ENCODE measurements at places on chromosomes 3 and 15.

DNA sequence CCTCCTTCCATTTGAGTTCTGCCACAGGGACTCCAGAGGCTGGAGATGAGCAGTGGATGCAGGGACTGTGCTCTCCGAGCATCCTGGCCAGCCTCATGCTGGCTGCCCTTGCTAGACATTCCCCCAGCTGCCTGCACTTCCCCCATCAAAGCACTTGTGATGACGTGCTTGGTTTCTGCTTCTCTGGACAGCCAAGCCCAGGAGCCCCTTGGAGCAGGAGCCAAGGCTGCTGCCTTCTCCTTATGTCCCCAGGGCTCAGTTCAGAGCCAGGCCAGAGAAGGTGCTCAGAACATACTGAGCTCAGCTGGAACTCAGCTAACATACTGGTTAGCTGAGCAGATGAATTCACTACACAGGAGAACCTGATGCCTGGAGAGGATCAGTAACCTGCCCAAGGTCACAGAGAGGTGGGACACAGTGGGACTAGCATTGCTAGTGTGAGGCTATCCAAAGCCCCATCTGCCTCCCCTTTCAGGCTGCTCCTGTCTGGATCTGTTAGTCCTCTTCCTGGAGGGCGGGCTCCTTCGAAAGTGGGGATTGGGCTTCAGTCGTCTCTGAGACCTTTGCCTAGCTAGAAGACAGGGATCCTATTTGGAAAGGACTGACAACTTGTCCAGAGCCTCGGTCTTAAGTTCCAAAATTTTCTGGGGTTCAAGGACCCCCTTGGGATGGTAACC, 4.3 kb downstream of the PCBP4 start:
- no peak for DNase-seq

GRCh38 chr3:18425641-18426257, 610 bp upstream of the SATB1 start:
- DNase-seq, result peak; percentile 59

GRCh38 chr15:44081026-44082013, 113.8 kb downstream of the FRMD5 start:
- no peak for DNase-seq

DNA sequence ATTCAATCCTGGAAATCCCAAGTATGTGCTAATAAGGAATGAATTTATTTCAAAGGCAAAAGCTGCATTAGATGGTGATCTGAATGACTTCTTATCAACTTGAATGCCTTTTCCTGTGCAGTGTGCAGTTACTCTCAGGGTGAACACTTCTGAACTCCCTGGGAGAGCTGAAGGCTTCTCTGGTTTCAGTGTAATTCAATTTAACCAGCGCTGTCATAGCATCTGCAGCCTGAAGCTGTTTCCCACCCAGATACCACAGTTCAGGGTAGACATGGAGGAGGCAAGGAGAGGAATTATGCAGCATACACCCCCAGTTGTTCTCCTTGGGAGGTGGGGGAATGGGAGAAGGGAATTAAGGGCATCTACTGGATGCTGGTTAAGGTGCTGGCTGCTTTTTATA, 49.1 kb upstream of the PRR23C start:
- no peak for DNase-seq

DNA sequence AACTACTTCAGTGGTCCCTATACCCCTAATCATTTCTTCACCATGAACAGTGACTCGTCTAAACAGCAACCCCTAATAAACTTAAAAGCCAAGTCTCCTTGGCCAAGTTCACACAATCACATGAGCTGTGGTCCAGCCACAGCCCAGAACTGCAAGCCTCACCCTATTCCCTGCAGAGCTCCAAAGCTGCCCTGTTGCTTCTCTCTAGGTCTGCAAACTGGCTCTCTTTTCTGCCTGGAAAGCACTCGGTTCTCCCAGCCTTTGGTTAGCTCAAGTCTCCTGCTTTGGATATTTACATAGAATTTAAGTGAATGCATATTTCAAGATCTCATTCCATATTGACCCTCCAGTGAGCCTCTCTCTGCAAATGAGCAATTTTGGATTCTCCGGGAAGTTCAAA, 107.0 kb downstream of the TOP2B start:
- DNase-seq, result no peak

- no peak for DNase-seq
Measured at GRCh38 chr15:92714077-92714476, 58.5 kb upstream of the FAM174B start.

GRCh38 chr3:108461661-108462111, 48.7 kb downstream of the MYH15 start:
- DNase-seq, result no peak

- no peak for DNase-seq
Measured at GRCh38 chr3:123405936-123406510, 42.9 kb downstream of the ADCY5 start.

GRCh38 chr3:198093112-198093679, 133.2 kb downstream of the LMLN start:
- DNase-seq, result no peak

- DNase-seq, result no peak
Measured at GRCh38 chr15:78104566-78105475, 12.5 kb downstream of the SH2D7 start.

GRCh38 chr15:50979041-50979440, 70.6 kb downstream of the AP4E1 start:
- no peak for DNase-seq

DNA sequence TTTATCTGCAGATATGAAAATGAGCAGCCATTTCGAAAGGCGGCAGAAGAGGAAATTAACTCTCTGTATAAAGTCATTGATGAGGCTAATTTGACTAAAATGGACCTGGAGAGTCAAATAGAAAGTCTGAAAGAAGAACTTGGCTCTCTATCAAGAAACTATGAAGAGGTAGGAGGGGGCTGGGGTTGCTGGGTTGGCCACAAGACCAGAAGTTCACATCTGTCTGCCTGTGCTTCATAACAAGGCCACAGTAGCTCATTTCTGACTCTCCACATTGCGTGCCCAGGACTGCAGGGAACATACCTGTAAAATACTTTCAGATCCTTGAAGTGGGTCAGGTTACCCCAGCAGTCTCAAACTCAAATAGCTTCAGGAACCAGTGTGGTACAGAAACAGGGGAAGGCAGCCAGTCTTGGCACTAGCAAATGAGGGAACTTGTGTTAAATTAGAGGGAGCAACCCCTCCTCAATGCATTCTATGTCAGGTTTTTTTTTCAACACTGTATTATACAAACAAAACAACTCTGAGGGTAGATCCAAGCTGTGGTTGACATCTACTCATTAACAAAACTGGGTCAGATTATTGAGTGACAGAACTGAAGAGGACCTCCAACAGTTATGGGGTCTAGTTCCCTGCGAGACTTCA, 48.7 kb downstream of the BFSP2 start:
- DNase-seq, result no peak

GRCh38 chr15:41941644-41942415, 30.5 kb downstream of the EHD4 start:
- DNase-seq, result no peak

GRCh38 chr3:121362035-121362734, 183.6 kb downstream of the POLQ start:
- DNase-seq, result no peak

GRCh38 chr3:112594856-112595255, 33.0 kb downstream of the SLC35A5 start:
- DNase-seq, result no peak

GRCh38 chr3:131396170-131396569, 14.6 kb downstream of the NUDT16 start:
- DNase-seq, result no peak

DNA sequence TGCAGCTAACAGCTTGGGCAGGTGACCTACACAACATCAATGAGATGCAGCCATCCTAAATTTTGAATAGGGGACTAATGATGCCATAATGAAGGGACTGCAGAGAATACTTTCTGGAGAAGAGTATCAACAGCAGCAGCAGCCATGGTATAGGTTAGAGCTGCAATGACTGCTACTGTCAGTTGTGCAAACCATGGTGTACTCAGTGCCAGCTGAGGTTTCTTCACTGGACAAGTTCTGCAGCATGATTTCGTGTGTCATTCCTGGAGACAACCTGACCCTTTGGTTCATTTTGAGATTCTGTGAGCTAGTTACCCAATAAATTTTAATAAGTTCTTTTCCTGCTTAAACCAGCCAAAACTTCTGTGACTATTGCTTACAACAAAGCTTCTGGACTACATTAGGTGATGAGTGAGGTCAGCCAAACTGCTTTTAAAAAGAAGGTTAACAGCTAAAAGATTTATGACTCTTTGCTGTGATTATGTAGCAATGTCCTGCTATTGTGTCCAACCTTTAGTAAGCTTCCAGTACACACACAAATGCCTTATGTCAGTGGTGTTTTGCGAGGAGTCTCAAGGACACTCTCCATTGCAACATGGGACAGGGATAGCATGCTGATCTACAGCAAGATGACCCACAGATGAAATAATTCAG, 4.8 kb upstream of the DAZL start:
- no peak for DNase-seq

DNA sequence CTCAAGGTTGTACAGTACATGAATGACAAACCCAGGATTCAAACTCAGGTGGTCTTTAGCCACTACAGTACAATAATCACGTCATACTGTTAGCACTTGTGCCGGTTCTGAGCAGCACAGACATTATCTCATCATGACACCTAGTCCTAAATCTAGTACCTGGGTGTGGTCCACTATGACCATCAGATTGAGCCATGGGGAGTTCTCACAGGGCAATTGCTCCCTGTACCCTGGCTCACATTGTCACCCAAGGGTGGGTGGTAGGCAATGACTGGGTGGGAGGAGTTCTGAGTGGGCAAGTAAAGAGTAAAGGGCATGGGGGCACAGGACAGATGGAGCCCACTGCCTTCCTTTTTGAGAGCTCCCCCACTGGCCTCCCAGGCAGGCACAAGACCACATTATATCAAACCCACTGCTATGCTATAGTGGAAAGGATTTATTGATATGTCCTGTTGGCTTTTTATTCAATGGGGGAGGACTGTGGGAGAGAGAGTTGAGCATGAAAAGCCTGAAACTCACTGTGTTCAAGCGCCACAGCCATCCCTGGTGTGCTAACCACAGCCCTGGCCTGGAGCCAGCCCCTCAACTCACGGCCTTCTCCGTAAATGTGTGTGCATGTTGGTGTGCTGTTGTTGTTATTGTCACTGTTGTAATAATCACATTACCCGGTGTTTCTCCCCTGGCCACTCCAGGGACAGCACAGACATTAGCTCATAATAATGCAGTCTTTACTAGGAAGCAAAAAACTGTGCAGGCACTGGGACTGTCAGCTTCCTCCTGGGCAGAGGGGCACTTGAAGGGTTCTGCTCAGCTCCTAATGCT, 27.3 kb downstream of the ADCY5 start:
- no peak for DNase-seq

GRCh38 chr15:82128401-82129148, 82.8 kb upstream of the MEX3B start:
- no peak for DNase-seq

DNA sequence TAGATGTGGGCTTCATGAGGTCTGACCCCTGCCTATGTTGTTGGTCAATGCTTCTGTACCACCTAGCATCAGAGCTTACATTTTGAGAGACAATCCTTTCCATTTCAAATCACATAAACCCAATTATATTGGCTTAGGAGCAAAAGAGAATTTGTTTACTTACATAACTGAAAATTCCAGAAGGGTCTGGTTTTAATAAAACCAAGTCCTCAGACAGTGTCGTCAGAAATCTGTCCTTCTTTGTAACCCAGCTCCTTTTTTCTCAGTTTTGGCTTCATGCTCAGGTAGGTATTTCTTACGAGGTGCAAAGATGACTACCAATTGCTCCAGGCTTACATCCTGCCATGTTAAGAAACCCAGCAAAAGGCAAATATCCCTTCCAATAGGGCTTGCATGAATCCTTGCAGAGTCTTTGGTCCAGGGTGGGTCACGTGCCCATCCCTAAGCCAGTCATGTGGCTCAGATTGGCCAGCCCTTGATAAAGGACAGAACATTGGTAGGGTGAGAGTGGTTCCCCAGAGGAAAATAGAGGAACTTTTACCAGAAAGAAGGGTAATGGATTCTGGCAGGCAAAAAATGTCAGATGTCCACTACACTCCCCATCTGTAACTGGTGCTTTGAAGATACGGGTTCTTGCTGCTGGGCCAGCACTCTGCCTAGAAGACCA, 50.2 kb upstream of the VILL start:
- DNase-seq, result no peak

GRCh38 chr3:4656059-4656458, 162.9 kb downstream of the ITPR1 start:
- peak; percentile 28 for DNase-seq

GRCh38 chr3:168467115-168467714, 371.5 kb upstream of the GOLIM4 start:
- peak; percentile 5 for DNase-seq

DNA sequence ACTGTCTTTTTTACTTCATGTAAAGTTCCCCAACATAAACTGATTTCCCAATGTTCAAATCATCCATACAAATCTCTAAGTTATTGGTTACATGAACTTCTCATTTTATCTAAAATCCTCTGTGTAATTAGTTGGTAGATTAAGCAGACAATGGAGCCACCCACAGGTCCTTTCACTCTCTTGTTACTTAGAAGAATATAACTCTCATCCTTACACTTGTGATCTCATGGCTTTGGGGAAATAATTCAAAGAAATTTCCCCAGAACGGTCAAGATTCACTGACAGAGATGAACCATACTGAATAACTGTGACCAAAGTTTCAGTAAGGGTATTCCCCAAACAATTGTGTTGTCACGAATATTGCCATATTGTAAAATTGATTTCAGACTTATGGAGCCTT, 1102.6 kb upstream of the EPHA6 start:
- no peak for DNase-seq

GRCh38 chr3:133703915-133704314, 42.2 kb upstream of the TOPBP1 start:
- no peak for DNase-seq

DNA sequence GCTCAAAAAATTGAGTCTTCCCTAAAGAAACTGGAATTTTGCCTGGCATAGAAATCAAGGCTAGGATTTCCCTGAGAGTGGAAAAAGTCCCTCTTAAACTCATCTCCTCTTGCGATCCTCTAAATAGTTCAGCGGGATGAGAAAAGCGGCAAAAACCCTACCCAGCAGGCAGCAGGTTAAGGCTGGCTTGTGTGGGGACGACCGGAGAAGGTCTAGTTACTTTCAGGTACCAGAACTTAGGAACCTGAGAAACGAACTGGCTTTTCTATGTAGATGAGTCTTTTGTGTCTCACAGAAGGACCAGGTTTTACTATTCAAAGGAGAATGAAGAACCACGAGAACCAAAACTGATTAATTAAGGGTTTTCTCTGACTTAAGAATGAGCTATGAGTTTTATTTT, 523.7 kb upstream of the TGFBR2 start:
- DNase-seq, result no peak

GRCh38 chr3:54376939-54377578, 254.7 kb downstream of the CACNA2D3 start:
- DNase-seq, result no peak

Measured in NCI-H1092 (cell line).